AG09309 (cell line): ENCODE measurements at places on chromosomes 7 and 10.

GRCh38 chr10:45500304-45500703, 126.3 kb downstream of the ALOX5 start:
- DNase-seq = no peak

DNA sequence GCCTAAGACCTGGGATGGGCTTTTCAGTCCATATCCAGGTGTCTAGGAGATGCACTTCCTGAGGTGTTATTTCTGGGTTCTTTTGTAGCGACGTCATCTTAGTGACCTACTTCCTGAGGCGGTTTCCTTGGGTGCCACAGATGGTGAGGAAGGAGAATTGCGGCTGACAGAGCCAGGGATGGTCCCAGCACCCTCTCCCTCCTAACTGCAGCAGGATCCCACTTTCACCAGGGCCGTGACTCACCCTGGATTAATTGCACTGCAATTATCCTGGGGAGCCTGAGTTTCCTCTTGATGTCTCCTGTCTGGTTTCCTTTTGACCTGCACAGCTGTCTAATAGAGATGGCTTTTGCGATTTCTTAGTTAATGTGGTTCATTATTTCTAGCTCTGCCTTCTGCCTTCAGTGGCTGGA, 271.7 kb downstream of the TCF7L2 start:
- DNase-seq = no peak

DNA sequence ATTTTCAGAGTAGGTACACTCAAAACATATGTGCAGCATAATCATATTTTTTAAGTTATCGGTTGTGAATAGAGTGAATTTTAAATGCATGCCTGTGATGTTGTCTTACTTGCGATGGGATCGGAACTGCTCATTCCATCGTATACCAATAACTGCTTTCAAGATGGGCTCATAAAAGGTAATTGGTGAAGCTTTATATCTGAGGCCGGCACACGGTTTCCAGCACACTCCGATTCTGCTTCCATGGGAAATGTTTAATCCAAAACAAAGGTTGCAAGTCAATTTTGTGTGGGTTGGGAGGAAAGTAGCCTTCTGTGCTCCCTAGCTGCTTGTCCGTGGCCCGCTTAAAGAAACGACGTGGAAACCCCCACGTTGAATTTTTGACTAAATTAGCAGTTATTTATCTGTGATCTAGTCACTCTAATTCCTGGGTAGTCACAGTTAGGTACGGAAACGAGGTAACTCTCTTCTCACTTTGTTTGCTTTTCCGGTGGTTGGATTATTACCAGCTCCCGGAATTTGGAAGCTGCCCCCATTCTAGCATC, 10.1 kb upstream of the CELF2 start:
- DNase-seq = no peak

- DNase-seq = no peak
Observed at GRCh38 chr10:102410429-102411073, 8.0 kb downstream of the PSD start.

GRCh38 chr10:131430716-131431412, 119.3 kb upstream of the TCERG1L start:
- no peak for DNase-seq

GRCh38 chr7:30694218-30694745, 12.0 kb upstream of the CRHR2 start:
- no peak for DNase-seq

- no peak for DNase-seq
Observed at GRCh38 chr10:12594448-12594944, 245.1 kb downstream of the CAMK1D start.

DNA sequence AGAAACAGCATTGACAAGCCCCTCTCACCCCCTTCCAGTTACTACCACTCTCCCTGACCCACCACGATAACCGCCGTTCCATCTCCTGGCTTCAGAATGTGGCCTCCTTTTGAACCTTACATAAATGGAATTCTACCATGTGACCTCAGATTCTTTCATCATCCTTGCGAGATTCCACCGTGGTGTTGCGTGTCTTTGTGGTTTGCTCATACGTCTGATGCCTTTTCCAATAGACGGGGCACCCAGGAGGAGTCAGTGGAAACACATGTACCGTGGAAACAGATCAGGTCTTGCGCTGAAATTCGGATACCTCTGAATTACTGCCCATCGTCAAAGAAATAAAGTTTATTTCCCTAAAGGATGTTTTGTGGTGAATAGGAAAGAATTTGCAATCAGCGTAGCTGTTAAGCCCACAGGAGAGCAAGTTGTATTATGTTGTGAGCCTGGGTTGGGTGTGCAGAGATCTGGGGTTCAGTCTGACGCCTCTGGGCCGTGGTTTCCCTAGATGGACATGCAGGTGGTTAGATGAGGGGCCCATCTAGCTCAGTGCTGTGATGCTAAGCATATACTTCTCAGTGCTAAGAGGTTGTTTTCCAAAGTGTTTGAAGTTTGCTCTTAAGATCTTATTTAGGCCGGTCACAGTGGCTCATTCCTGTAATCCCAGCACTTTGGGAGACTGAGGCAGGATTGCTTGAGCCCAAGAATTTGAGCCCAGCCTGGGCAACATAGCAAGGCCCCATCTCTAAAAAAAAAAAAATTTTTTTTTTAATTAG, 29.1 kb downstream of the GTF2IRD1 start:
- peak; percentile 98 for DNase-seq
